Spinal cord (tissue), 10 donors: ENCODE measurements at places on chromosomes 2 and 18. TPM values are rescaled to one million over a fixed set of nuclear protein-coding genes. Genes with fewer than 3 reads are reported as not detected.

Gene ABCG5
- 0.10 TPM for total RNA-seq

GRCh38 chr2:70771446-70771845, 3.4 kb upstream of the ADD2 start:
- DNase-seq, result no peak
- no peaks in the 10 kb centered on the region for H3K36me3 ChIP-seq
- H3K4me3 ChIP-seq, result no peak overlapping the region

- DNase-seq, result peak; percentile 66
- no peaks in the 10 kb centered on the region for H3K4me1 ChIP-seq
- no peaks in the 10 kb centered on the region for H3K27me3 ChIP-seq
- H3K4me3 ChIP-seq, result no peak overlapping the region
- H3K27ac ChIP-seq, result no peak overlapping the region
- no peaks in the 10 kb centered on the region for H3K36me3 ChIP-seq
Observed at GRCh38 chr2:167424221-167424620, 535.9 kb downstream of the XIRP2 start.

DNA sequence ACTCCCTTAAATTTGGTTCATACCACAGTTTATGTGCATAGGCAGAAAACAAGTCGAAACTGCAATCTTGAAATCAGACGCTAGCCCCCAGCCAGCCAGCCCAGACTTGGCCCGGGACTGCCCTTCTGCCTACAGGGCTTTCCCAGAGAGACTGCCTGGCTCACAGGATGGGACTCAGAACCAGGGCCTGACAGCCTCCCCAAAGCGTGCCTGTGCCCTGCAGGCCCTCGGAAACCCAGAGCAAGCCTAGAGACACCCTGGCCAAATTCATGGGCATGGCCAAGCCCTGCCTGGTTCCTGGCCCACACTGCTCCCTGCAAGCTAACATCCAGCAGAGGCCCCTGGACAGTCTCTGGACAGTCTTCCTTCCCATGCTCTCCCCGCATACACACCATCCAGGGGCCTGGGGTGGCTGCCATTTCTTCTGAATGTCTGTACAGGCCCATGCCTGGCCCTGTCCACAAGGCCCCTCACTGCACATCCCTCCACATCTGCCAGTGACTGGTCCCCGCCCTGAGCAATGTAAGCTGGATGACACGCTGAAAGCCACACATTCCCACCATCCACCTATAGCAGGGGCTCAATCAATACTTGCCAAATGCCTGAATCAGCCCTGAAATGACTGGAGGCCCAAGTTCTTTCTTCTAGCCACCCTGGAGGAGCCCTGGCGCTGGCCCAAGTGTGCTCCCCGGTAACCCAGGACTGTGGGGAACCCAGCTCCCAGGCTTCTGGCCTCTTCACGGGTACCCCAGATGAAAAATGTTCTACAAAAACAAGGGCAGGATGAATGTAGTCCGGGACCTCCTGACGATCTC, 73.1 kb downstream of the HDAC4 start:
- DNase-seq, result no peak
- no peaks in the 10 kb centered on the region for H3K27me3 ChIP-seq
- H3K4me3 ChIP-seq, result no peak overlapping the region
- peaks cover 61% of the 10 kb centered on the region for H3K4me1 ChIP-seq
- H3K27ac ChIP-seq, result peak overlapping the region; percentile 82
- H3K36me3 ChIP-seq, result peaks cover 11% of the 10 kb centered on the region
